ENCODE measurements at places on chromosomes 2 and 18.
A peak's percentile ranks its signal among the peaks of the same experiment; 100 is the strongest.

- H3K27ac ChIP-seq, result peak overlapping the region; percentile 85
- peaks cover 22% of the 10 kb centered on the region for H3K4me1 ChIP-seq
- no peaks in the 10 kb centered on the region for H3K27me3 ChIP-seq
- no peak overlapping the region for H3K4me3 ChIP-seq
- DNase-seq, result peak; percentile 71
These were observed 105.1 kb downstream of the TPO start for GRCh38 chr2:1518331-1518803.

DNA sequence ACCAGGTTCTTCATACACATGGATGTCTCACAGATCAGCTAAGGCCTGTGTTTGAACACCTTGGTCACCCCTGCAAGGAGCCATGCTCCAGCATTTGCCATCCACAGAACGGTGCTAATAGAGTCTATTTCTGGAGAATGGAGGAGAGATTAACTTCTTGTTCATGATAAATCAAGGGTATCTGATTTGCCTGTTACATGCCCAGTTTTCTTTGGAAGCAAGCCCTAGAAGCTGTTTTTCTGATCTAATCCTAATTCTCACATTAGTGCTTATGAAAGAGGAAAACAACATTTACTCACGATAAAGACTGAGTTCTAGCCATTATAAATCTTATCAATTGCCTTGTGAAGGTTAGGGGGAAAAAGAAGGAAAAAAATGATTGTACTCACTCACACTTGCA lies 119.6 kb upstream of the DTNA start:
- no peaks in the 10 kb centered on the region for H3K36me3 ChIP-seq
- H3K4me1 ChIP-seq, result no peaks in the 10 kb centered on the region
- no peak for DNase-seq
- no peak overlapping the region for H3K27ac ChIP-seq
- no peaks in the 10 kb centered on the region for H3K27me3 ChIP-seq

DNA sequence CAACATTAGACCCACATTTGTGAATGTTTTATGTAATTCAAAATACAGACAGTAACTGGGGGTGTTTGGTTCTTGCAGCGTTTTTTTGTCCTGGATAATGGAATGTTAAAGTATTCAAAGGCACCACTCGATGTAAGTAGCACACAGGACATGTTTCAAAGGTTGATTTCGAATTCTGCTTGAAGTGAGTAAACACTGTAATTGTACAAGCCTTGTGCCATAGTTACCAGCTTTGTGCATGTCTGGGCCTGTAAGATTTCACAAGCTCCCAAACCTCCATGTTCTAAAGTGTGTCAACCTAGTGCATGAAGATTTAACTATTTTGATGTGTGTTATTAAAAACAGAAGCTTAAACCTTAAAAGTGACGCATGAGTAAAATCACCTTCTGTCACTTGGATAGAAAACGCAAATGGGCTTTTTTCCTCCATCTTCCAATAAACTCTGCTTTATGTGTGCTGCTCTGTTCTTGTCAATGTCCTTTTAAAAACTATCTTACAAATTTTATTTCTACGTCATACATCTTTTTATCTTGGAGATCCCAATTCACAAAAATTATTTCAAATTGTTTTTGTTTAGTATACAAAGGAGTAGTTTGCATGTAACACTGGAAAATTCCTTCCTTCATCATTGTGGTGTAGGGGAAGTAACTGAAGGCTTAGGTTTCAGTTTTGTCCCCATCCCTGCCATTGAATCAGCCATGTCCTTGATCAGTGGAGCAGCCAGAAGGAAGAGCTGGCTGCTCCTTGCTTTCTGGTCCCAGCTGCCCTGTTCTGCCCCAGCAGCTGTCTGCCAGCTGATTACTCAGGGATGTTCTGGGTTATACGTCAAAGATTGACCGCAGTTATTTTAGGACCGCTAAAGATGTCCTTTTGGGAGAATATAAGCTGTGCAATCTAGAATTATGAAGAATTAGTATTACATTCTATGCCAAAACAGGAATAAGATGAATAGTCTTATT lies 119.2 kb downstream of the PRKRA start:
- H3K4me3 ChIP-seq, result no peak overlapping the region
- H3K4me1 ChIP-seq, result no peaks in the 10 kb centered on the region
- no peak overlapping the region for H3K27ac ChIP-seq
- peaks cover 6% of the 10 kb centered on the region for H3K27me3 ChIP-seq

DNA sequence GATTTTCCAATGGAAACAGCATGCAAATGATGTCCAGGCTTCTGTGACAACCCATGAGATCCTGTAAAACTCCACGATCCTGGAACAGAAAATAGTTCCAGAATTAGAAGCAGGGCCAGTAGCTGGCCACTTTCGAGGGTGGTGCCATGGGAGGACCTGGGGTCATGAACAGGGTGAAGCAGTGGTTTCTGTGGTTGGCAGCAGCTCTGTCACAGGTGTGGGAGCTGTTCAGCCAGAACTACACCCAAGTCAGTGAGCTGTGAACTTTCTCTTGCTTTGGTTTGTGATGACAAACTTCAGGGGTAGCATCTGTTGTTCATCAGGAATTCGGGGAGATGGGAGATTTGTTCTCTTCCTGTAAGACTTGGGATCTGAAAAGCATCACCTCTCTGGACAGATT lies 314.4 kb upstream of the NT5C1B start:
- H3K27me3 ChIP-seq, result no peaks in the 10 kb centered on the region
- no peak overlapping the region for H3K27ac ChIP-seq
- peaks cover 3% of the 10 kb centered on the region for H3K36me3 ChIP-seq
- H3K4me3 ChIP-seq, result no peak overlapping the region
- peaks cover 7% of the 10 kb centered on the region for H3K4me1 ChIP-seq
- no peak for DNase-seq

DNA sequence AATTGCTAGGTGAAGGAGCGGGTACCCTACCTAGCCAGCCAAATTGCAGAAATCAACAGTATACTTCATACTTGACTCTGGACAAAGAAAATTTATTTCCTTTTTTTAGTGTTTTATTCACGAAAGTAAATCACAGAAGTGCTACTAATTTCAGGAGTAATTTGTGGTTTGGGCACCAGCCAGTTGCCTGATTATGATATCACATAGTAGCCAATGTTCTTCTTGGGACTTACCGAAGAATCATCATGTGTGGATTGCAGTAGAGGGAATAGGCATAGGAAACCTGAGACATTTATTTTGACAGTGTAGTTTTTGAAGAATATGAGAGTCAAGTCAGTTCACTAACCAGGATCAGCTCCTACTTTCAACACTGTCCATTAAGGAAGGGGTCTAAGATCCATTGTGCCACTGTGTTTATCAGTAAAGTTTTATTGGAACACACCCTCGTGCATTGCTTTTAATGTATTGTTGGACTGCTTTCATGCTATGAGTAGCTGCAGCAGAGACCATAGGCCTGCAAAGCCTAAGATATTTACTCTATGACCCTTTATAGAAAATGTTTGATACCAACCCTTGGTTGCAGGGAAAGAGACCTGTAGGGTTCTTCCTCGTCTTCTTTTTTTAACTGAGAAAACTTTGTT lies 32.1 kb downstream of the TNFRSF11A start:
- H3K36me3 ChIP-seq, result no peaks in the 10 kb centered on the region
- DNase-seq, result no peak
- no peak overlapping the region for H3K4me3 ChIP-seq
- no peaks in the 10 kb centered on the region for H3K4me1 ChIP-seq
- H3K27me3 ChIP-seq, result no peaks in the 10 kb centered on the region
- H3K27ac ChIP-seq, result no peak overlapping the region

- no peaks in the 10 kb centered on the region for H3K4me1 ChIP-seq
- H3K36me3 ChIP-seq, result no peaks in the 10 kb centered on the region
- H3K4me3 ChIP-seq, result no peak overlapping the region
- no peak overlapping the region for H3K27ac ChIP-seq
- DNase-seq, result no peak
These were observed 135.6 kb upstream of the ZNF236 start for GRCh38 chr18:76686737-76687231.

Data from naive thymus-derived CD8-positive, alpha-beta T cell (primary cell).